ENCODE measurements at places on chromosomes 7 and 10. TPM values are rescaled to one million over a fixed set of nuclear protein-coding genes. Genes with fewer than 3 reads are reported as not detected.

Gene HSPA12A
- total RNA-seq: 15.7 TPM

Gene ZNF804B
- not detected for total RNA-seq

Gene GPC2
- total RNA-seq: 5.1 TPM

Gene FOXP2
- 13.5 TPM for total RNA-seq

Gene TBXAS1
- total RNA-seq: 13.0 TPM

Gene CALD1
- total RNA-seq: 389 TPM

Gene UCN3
- not detected for total RNA-seq

Gene ZNF503
- 25.2 TPM for total RNA-seq

Gene PIP4K2A
- 36.9 TPM for total RNA-seq

Gene RPEL1
- not detected for total RNA-seq

Gene EVX1
- total RNA-seq: 5.6 TPM

Gene MORN4
- total RNA-seq: 12.9 TPM

Gene TWIST1
- 3.7 TPM for total RNA-seq

Gene RASA4B
- total RNA-seq: 10.9 TPM

Gene PAPSS2
- total RNA-seq: 11.7 TPM

Gene SLC16A9
- total RNA-seq: 8.0 TPM

Gene BMS1
- 19.2 TPM for total RNA-seq

Gene LARP4B
- 125 TPM for total RNA-seq

Gene TMEM236
- 0.49 TPM for total RNA-seq

Gene NME8
- 1.5 TPM for total RNA-seq

Gene BLNK
- total RNA-seq: 56.4 TPM

Gene HGF
- 20.9 TPM for total RNA-seq

Gene FRMD4A
- total RNA-seq: 37.9 TPM

Gene ZNF680
- 24.2 TPM for total RNA-seq
